AG09319 (cell line): ENCODE measurements at places on chromosomes 4 and X.

- no peak for DNase-seq
Measured at GRCh38 chr4:26131711-26132110, 189.1 kb upstream of the RBPJ start.

DNA sequence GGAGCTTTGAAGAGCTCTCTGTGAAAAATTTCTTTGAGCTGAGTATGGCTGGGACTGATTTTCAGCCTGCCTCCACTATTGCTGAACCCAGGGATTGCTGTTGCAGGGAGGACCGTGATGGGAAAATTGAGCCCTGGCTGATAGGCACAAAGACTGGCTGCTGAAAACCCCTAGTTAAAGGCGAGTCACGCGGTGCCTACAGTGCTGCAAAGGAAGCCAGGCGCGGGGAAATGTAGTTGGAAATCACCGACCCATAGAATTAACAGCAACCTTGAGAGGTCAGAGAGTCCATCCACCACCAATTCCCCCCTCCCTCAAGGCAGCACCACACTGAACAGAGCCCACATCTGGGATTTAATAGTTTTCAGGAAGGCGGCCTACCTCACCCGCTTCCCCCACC lies 26.0 kb downstream of the FRMD7 start:
- no peak for DNase-seq

DNA sequence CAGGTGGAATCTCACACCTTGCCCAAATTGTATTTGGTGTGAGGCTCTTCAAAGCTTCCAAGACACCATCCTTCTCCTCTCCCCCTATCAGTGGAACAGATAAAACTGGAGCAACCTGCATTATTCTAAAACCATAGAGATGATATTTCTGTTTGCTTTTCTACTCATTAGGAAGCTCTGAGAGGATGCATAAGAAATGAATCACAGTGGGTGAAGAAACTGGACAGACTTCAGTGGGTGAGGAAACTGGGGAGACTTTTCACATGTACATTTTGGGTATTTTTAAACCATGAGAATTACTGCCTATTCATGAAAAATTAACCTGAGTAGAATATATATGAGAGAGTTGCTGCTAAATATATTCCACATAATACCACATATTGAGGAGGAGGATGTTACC lies 16.4 kb downstream of the HAND2 start:
- DNase-seq, result no peak

GRCh38 chr4:81631958-81632441 lies 160.3 kb upstream of the RASGEF1B start:
- DNase-seq, result peak; percentile 73

DNA sequence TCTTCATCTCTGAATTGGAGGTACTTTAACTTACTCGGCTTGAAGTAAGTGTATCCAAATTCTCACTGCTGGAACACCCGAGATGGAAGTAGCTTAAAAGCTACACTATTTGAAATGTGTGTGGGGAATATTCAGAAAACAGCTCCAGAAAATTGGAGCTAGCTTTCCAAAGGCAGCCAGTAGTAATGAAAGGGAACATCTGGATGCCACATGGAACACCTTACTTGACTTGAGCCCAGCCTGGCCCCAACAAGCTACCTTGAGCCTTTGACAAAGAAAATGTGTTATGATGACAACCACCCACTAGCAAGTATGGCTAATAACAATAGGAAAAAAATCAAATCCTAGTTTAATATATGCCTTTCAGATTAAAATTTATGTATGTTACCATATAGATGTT lies 161.5 kb downstream of the PRDM5 start:
- DNase-seq, result no peak

DNA sequence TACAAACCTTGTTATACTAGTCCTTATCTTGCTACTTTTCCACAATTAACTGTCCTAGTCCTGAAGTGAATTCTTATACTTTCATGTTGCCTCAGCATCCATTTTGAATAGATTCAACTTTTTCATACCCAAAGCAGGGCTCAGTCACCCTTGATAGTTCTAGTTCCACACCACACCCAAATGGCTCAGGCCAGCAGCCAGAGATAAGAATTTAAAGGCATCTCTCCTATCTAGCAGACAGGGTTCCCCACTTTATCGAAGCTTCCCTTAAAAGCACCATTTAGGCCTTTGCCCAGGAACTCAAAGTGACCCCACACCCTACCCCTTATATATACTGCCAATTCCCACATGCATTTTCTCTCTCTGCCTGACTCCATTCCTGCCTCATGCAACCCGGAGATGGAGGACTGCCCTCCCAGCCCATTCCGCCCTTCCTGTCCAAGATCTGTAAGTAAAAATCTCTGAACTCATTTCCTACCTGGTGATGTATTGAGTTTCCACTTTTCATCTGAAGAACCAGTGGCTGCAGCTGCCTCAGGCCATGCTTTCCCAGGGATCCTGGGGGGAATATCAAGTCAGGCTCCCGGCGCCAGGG lies 63.7 kb upstream of the TXK start:
- no peak for DNase-seq

DNA sequence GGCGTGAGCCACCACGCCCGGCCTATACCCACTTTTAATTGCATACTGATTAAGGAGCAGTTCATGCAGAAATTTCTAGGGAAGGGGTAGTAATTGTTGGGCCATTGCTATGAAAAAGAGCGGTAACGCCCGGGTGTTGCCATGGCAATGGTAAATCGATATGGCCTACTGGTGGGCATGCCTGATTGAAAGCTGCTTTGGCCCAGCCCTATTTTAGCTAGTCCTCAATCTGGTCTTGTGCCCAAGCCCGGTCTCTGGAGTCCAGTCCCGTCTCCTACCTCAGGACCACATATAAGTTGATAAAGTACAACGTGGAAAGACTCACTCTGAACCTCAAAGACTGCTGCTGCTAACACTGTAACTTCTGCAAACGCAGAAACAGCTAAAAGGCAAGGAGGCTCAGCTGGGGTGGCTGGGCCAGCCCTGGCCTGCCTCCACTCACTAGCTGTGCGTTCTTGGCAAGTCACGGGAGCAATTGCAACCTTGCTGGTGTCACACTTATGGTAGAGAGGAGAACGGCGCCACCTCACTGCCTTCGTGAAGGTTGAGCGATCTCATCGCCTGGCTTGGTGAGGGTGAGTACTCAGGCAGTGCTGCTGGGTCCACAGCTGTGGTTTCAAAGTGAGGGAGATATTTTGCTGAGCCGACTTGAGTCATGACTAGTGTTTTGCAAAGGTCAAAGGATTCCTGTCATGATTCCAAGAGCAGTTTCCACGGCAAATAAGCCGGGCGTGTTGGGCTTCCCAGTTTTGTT lies 57.0 kb upstream of the GRPEL1 start:
- DNase-seq, result peak; percentile 80

GRCh38 chr4:72112514-72113156 lies 80.8 kb downstream of the NPFFR2 start:
- no peak for DNase-seq

DNA sequence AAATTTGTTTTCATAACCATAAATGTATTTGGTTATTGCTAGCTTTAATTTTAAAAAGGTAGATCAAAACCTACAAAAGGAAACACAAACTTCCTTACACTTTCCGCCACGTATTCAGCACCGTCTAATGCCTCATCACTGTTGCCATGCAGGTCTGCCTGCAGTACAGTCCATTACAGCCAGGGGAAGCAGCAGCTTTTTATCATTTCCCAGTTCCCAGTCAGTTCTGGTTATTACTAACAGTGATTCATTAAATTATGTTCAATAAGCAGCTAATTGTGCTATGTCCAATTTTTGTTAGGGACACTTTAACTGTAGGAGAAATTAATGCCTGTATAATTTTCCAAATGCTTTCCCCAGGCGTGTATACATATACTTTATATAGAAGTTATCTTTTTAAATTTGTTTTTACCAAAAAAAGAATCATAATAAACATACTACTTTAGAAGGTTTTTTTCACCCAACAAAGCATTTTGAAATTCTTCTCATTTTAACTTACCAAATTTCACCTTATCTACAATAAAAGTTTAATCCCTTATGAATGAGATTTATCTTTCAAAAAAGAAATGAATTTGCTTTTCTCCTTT lies 93.3 kb downstream of the ANXA3 start:
- peak; percentile 61 for DNase-seq

DNA sequence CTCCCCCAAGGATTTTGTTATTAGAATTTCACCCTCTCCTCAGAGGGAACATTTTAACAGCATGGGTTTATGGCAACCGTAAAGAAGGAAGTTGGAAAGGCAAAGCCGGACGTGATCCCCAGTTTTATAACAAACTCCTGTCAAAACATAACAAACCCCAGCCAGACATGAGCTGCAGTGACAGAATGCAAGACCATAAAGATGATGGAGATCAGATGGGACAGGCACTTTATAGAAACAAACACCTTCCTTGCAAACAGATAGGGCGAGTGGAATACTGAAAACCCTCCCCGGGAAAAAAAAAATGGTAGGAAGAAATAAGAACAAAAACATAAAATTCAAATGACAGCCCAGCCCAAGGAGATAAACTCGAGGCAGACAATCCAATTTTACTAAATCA lies 281.4 kb downstream of the LDB2 start:
- no peak for DNase-seq

- DNase-seq, result no peak
Measured at GRCh38 chr4:147865926-147866325, 134.0 kb downstream of the ARHGAP10 start.

DNA sequence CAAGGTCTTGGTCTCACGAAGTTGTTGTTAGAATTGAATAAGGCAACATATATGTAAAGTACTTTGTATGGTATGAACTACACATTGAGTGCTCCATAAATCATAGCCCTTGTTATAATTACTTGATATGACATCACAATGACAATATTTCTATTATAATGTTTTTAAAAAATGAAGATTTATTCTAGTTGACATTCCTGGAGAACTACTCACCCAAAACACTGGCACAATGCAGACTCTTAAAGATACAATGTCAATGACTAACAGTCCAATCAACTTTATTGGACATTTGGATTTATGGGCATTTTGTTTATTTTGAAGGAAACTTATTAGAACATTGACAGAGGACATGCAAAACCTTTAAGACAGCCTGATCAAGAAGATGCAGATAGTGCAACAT lies 55.3 kb downstream of the ASB9 start:
- DNase-seq, result no peak

DNA sequence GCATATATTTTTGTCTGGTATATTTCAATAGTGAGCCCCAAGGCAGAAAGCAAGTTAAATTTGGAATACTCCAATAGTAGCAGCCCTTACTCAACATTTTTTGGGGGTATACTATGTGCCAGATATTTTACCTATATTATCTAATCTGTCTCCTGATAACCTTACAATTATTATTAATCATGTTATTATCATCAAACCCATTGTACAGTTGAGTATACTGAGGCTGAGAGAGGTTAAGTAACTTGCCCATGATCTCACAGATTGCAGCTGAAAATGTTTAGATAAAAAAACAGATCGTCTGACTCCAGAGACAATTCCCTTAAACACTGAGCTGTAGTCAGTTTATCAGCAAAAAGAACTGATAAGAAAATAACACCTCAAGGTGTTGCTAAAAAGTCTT lies 6.5 kb upstream of the RBBP7 start:
- no peak for DNase-seq
